Stimulated activated CD8-positive, alpha-beta memory T cell treated with anti-CD3 and anti-CD28 coated beads, Interleukin-7, amount 100 ng/mL, for 1 hour (primary cell): ENCODE measurements at places on chromosomes 7 and 10.

GRCh38 chr7:98728555-98728954, 111.5 kb downstream of the NPTX2 start:
- no peak for DNase-seq

- no peak for DNase-seq
Observed at GRCh38 chr10:83654689-83655088, 484.6 kb upstream of the GHITM start.

GRCh38 chr10:17578603-17579002, 38.6 kb downstream of the HACD1 start:
- no peak for DNase-seq

DNA sequence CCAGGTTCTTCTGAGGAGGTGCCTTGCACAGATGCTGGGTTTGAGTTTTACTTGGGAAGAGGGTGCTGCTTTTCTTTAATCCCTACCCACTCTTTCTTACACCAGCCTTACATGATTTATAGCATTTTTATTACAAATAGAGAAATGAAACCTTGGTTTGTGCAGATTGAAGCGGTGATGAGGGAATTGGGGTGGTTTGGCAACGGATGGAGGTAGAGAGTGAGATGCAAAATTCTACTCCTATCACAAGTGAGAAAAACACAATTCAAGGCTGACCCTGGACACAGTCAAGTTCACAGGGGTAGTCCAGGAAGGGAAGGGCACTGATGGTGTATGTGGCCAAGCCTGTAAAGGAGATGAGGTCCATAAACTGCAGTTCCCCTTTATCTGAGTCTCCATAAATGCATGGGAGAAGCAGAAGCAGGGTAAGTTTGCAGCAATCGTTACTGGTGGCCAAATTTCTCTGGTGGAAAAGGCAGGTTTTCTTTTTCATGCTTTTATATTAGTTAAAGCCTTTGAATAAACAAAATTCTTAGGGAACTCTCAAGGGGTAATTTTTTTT, 214.3 kb downstream of the JAZF1 start:
- DNase-seq: no peak

DNA sequence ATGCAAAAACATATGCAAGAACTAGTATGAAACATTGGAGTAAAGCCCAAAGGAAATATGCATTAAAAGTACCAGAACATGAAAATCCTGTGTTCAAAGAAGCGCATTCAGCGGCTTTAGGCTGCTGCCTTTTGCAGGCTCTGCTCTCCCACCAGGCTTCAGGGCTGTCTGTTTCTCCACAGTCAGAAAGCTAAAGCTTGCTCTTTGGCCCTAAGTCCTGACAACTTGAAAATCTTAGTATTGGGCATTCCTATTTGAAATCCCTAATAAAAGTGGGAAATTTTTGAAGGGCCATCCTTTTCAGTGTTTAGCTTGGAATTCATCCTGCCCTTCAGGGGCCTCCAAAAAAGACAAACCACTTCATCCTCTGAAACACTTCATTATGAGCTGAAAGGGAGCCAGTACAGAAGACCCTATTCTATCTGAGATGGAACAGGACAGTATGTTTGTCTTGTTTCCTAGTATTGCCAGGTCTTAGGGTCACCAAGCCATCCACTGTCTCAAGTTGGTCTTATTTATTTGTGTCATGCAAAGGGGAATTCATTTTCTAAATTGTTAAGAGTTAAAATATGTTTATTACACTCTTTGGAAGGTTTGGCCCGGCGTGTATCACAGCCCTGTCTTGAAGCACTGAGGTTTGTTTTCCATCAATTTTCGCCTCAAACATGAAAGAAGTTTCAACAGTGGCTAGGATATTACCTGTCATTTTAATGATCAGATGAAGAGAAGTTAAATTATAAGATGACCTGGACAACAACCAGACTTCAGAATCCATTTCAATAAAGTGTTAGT, 326.3 kb upstream of the BMPER start:
- no peak for DNase-seq

- DNase-seq: no peak
Observed at GRCh38 chr10:95414016-95414830, 123.4 kb upstream of the PDLIM1 start.

DNA sequence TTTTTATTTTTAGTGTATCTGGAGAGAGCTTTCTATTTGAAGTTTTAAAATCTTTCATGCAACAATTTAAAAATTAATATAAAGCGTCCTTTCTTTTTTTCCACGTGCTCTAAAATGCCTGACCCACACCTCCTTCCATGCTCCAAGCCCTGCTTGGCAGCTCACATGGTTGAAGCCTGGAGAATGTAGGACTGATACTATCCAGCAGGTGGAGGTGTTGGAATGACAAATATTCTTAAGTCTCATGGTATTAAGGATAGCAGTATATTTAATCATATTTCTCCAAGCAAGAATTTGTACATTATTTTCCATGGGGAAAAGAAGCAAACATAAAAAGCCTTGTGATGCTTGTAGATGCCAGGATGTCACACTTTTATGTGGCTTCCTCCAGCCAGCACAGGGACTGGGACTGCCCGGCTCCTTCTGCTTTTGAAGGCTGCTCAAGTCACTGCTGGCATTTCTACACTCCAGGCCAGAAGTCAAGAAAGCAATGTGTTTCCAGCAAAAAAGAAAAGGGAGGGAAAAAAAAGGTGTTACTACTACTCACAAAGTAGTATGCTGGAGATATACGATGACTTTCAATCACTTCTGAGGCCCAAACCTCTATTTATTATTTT, 49.7 kb downstream of the BZW2 start:
- no peak for DNase-seq

GRCh38 chr7:119562839-119563238, 710.1 kb upstream of the KCND2 start:
- no peak for DNase-seq

DNA sequence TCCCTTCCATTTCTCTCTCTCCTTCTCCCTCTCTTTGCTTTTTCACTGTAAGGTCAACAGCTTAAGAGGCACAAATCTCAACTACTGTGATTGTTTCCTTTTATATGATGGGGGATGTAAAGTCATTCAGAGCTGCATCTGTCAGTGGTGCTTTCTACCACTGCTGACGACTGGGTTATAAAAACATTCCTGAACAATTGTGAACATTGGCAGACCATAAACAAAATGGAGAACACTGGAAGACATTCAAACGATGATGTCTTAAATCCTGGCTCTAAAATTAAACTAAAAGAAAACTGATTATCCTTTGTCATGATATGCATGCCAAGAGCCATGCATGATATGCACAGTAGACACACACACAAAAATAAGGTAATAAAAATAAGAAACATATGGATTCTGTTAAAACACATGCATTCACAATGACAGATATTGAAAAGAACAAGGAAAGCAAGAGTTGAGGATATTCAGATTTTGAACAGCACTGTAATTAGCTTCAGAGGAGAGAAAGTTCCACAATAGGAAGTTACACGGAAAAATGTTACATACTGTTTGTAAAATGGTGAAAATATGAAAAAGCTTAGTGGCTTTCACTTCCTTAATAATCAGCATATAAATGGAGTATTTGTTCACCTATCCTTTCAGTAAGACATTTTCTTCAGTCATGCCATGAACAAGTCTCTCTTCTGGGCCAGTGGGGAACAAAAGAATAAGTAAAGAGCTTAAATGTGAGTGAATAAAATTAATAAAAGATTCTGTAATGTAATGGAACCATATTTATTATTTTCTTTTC, 89.2 kb downstream of the RNLS start:
- no peak for DNase-seq

GRCh38 chr10:57696641-57697040, 571.1 kb downstream of the IPMK start:
- DNase-seq: no peak

GRCh38 chr10:108147346-108147745, 982.8 kb upstream of the SORCS1 start:
- no peak for DNase-seq

DNA sequence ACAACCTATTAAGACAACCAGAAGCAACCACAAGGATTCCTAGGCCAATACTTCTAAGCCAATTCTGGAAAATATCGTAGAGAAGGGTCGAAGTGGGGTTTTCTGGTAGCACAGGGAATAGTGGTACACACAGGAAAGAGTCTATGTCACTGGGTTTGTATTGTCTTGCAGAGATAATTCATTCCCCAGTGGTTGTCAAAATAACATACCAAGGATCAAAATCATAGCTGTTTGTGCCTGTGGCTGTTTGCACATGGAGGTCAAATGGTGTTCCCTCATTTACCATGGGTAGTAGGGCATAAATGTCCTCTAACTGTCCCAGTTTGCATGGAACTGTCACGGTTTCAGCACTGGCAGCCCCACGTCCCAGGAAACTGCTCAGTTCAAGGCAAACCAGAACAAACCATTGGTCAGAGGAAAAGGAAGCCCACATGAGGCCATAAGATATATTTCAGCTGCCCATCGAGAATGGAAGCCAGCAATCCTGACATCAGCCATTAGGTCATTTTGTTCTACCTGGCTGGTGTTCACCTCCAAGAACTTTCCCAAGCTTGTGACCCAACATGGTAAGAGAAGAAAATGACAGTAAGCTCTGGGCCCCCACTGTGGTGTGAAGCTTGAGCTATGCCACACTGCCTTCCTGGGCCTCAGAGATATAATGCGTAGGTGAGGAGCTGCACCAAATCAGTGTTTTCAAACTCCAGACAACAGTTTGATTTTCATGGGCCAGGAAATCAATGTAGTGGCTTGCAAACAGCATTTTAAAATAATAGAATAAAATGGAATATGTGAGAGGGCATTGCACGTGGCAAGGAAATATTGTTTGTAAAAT, 53.9 kb upstream of the NFE2L3 start:
- no peak for DNase-seq

GRCh38 chr10:22481687-22482539, 136.6 kb downstream of the SPAG6 start:
- no peak for DNase-seq

DNA sequence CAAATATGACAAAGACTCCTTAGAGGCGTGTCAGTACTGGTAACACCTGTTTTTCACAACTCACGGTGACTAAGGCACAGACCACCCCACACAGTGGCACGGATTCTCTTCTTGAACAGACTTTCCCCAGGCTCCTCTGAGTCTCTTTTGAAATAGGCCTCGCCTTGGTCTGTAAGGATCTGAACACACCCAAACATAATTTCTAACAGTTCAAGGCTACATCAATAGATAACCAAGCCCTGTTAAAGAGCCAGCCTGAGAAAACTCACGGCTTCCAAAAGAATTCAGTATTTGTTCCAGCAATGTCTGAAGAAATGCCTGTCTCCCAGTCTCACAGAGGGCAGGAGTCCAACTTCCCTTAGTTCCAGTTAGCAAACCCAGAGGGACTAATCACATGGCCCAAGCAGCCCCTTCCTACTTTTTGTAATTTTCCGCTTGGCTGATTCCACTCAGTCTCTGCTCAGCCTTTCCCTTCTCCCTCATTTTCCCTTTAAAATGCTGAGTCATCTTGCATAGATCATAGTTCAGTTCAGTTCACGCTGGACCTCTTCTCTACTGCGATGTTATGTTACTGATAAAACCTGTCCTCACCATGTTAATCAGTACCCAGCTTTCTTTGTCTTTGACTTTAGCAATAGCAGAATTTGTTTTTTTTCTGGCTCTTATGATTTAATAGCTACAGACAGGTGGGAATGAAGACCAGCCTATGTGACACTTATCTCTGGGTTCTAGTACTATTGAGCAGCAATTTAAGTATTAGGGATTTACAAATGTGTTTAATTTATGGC, 22.6 kb upstream of the AKR1C3 start:
- no peak for DNase-seq

- DNase-seq: no peak
Observed at GRCh38 chr7:48091506-48092433, 2.7 kb downstream of the UPP1 start.

DNA sequence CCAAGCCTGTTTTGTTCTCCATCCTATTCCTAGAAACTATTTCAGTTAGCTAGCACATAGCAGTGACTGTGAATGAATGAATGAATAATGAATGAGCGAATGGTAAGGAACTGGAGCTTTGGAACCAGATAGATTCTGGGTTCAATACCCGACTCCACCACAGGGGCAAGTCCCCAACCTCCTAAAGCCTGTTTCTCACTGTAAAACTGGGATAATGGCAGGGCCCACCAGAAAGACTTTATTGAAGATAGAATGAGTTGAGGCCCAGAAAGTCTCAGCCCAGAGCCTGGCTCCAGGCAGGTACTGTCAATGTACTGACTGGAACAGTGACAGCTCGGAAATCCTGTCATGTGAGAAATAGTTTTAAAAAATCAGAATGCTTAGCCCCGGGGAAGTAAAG, 1.1 kb upstream of the CDH23 start:
- no peak for DNase-seq

GRCh38 chr7:158973440-158973839, 117.1 kb downstream of the DYNC2I1 start:
- no peak for DNase-seq

DNA sequence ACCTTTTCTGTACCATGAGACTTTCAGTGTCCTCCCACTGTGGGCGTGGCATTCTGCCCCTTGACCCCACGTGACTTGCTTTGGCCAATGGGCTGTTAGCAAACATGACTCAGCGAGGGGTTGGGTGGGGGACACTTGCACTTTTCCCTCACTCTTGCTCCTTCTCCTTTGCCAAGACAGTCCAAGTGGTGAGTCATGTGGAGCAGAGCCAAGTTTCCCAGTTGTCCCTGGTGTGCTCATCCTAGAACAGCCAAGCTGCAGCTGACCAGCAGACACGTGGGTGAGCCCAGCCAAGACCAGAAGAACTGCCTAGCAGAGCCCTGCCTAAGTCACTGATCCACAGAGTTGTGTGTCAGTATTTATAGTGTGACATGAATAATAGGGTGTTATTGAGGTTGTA, 82.8 kb upstream of the CPXM2 start:
- no peak for DNase-seq

DNA sequence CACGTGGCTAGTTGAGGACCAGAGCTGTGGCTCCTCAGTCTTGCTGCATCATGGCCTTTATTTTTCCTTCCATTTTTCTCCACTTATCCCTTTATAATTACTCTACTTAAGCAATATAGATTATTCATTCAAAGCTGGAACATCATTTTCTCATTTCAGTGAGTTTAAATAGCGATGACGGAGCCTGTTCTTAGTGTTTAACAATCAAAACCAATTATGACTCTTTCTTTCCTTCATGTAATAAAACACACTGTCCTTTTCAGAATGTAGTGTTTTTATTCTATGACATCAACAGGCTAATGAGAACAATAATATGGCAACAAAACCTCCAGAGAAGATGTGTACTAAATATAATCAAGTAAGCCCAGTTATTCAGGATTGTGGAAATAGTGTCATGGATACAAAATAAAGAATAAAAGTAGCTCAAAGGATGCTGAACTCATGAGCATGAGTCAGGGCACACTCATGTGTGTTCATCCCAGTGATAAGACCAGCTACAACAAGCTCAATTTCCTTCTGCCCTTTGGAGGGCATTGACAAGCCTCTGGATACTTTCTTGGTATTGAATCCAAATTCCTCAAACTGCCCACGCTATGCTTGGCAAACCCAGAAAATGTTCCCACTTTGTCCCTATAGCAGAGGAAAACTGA, 188.4 kb downstream of the CYP26A1 start:
- DNase-seq: no peak

- DNase-seq: no peak
Observed at GRCh38 chr7:112254156-112254555, 47.7 kb downstream of the ZNF277 start.

GRCh38 chr7:52877240-52877639, 158.2 kb upstream of the POM121L12 start:
- no peak for DNase-seq

- no peak for DNase-seq
Observed at GRCh38 chr7:23105086-23105643, 420 bp upstream of the KLHL7 start.

- no peak for DNase-seq
Observed at GRCh38 chr10:79229071-79229541, 118.2 kb upstream of the PPIF start.

GRCh38 chr7:103988468-103989199, 824 bp downstream of the RELN start:
- no peak for DNase-seq
